ENCODE measurements at places on chromosomes 3 and 15. TPM values are rescaled to one million over a fixed set of nuclear protein-coding genes. Genes with fewer than 3 reads are reported as not detected.

The UBAP1L gene
- 0.69 TPM for total RNA-seq

DNA sequence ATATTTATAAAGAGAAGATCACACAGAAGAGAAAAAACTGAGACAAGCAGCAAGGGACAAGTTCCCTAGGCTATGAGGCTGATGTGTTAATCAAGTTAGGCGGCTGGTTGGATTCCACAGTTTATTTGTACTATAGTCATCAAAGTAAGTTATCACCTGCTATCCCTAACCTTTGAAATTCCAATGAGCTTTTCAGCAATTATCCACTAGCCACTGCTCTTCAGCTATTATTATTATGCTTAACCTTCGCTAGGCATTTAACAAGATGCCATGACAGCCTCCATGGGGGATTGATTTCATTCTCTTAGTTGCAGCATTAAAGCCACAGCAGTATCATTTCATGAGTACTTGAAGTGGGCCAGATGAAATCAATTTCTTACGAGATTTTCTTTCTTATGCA, 699.5 kb upstream of the NAALADL2 start:
- H3K27me3 ChIP-seq: no peaks in the 10 kb centered on the region
- H3K4me3 ChIP-seq: no peak overlapping the region
- no peak for DNase-seq

- H3K27me3 ChIP-seq: no peaks in the 10 kb centered on the region
- no peaks in the 10 kb centered on the region for H3K36me3 ChIP-seq
- H3K4me3 ChIP-seq: no peak overlapping the region
- no peak overlapping the region for H3K27ac ChIP-seq
- no peak for DNase-seq
These were observed 356.3 kb downstream of the FOXP1 start for GRCh38 chr3:71227270-71227661.

GRCh38 chr15:56672721-56673120, 60.6 kb downstream of the ZNF280D start:
- no peak overlapping the region for H3K4me3 ChIP-seq
- H3K27ac ChIP-seq: no peak overlapping the region
- H3K4me1 ChIP-seq: no peaks in the 10 kb centered on the region
- H3K27me3 ChIP-seq: no peaks in the 10 kb centered on the region
- DNase-seq: no peak

DNA sequence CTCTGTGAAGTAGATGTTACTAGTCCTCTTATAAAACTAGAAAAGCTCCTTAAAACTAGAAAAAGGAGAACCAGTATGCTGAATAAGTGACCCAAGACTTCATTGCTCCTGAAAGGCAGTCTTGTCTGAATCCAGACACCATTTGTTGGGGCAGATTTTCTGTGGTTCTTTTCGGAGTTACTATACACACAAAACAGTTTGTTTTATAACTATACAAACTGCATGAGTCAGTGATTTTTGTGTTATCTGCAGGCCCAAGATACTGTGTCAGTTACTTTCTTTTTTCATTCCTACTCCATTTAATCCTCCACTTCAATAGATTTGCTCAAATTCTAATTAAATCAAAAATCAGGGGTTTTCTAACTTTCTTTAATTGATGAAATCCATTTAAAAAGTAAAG, 244.6 kb downstream of the ARPP21 start:
- no peak for DNase-seq
- H3K4me1 ChIP-seq: no peaks in the 10 kb centered on the region
- no peak overlapping the region for H3K4me3 ChIP-seq

- H3K4me3 ChIP-seq: no peak overlapping the region
- DNase-seq: no peak
- no peak overlapping the region for H3K27ac ChIP-seq
These were observed 19.7 kb downstream of the FAM107A start for GRCh38 chr3:58557491-58557890.

DNA sequence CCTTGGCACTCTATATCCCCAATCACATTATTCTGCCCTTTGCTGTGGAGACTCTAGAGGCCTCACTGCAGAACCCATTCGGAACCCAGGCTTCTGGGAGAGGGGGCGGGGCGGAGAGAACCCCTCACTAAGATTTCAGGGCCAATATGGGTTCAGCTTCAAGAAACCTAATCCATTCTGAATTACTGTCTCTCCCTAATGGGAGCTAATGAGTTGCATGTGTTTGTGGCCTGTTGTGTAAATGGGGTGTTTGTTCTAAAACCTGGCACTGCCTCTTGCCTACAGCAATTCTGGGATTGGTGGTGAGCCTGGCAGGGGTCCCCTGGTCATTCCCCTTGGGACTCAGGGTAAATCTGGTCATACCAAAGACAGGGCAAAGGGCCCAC, 605 bp upstream of the RASL12 start:
- H3K36me3 ChIP-seq: no peaks in the 10 kb centered on the region
- peaks cover 14% of the 10 kb centered on the region for H3K4me1 ChIP-seq
- H3K4me3 ChIP-seq: no peak overlapping the region
- H3K27me3 ChIP-seq: peaks cover 25% of the 10 kb centered on the region

- no peak for DNase-seq
- no peaks in the 10 kb centered on the region for H3K4me1 ChIP-seq
- H3K27ac ChIP-seq: no peak overlapping the region
- no peaks in the 10 kb centered on the region for H3K27me3 ChIP-seq
- no peaks in the 10 kb centered on the region for H3K36me3 ChIP-seq
- H3K4me3 ChIP-seq: no peak overlapping the region
These were observed 619.0 kb upstream of the GOLIM4 start for GRCh38 chr3:168714609-168715240.

GRCh38 chr3:195001961-195002861, 268.7 kb downstream of the XXYLT1 start:
- H3K27ac ChIP-seq: no peak overlapping the region
- peak; percentile 37 for DNase-seq
- no peaks in the 10 kb centered on the region for H3K27me3 ChIP-seq
- H3K4me1 ChIP-seq: no peaks in the 10 kb centered on the region

The ROBO1 gene
- total RNA-seq: 32.1 TPM

The LDHAL6B gene
- not detected for total RNA-seq

GRCh38 chr3:30704931-30705890, 98.8 kb downstream of the TGFBR2 start:
- H3K27ac ChIP-seq: no peak overlapping the region
- no peak overlapping the region for H3K4me3 ChIP-seq
- no peaks in the 10 kb centered on the region for H3K36me3 ChIP-seq
- H3K4me1 ChIP-seq: no peaks in the 10 kb centered on the region
- no peaks in the 10 kb centered on the region for H3K27me3 ChIP-seq

GRCh38 chr3:26847680-26848079, 225.1 kb downstream of the LRRC3B start:
- no peaks in the 10 kb centered on the region for H3K4me1 ChIP-seq
- no peak overlapping the region for H3K27ac ChIP-seq
- no peaks in the 10 kb centered on the region for H3K36me3 ChIP-seq
- H3K27me3 ChIP-seq: no peaks in the 10 kb centered on the region
- DNase-seq: no peak
- no peak overlapping the region for H3K4me3 ChIP-seq

GRCh38 chr3:39541917-39542329, 74.4 kb downstream of the MOBP start:
- peak; percentile 9 for DNase-seq
- no peak overlapping the region for H3K27ac ChIP-seq
- no peaks in the 10 kb centered on the region for H3K27me3 ChIP-seq
- H3K4me1 ChIP-seq: no peaks in the 10 kb centered on the region
- peak overlapping the region; percentile 41 for H3K4me3 ChIP-seq

The MINDY4B gene
- 2.9 TPM for total RNA-seq

GRCh38 chr3:64257100-64257755, 32.0 kb upstream of the PRICKLE2 start:
- no peak overlapping the region for H3K27ac ChIP-seq
- H3K27me3 ChIP-seq: no peaks in the 10 kb centered on the region
- H3K36me3 ChIP-seq: no peaks in the 10 kb centered on the region
- no peak overlapping the region for H3K4me3 ChIP-seq

The EPHB3 gene
- total RNA-seq: 1.8 TPM

The ECT2 gene
- 11.1 TPM for total RNA-seq

The PAK6 gene
- total RNA-seq: 29.9 TPM

The SOX14 gene
- not detected for total RNA-seq

GRCh38 chr3:11609481-11609880, 34.2 kb downstream of the VGLL4 start:
- no peaks in the 10 kb centered on the region for H3K36me3 ChIP-seq
- no peak for DNase-seq
- H3K4me3 ChIP-seq: no peak overlapping the region

The COX5A gene
- 330 TPM for total RNA-seq

DNA sequence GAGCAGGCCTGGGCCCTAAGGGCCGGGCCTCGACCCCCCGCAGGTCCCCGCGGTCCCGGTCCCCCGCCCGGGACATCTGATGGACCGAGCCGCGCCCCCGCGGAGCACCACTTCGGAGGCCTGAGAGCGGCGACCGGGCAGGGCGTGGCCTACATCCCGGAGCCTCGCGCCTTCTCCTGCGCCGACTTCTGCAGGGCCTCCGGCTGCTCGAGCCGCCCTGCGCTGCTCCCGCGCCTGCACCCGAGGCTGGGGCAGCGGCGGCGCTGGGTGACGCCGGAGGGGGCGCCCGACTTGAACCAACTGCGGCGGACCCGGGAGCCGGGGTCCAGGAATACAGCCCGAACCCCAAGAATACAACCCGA, 14.9 kb upstream of the GP9 start:
- H3K4me3 ChIP-seq: peak overlapping the region; percentile 37
- H3K36me3 ChIP-seq: no peaks in the 10 kb centered on the region
- peaks cover 13% of the 10 kb centered on the region for H3K27me3 ChIP-seq
- H3K4me1 ChIP-seq: peaks cover 8% of the 10 kb centered on the region
- no peak overlapping the region for H3K27ac ChIP-seq

GRCh38 chr3:10015461-10015904, 10.8 kb upstream of the FANCD2 start:
- H3K4me3 ChIP-seq: no peak overlapping the region
- H3K27me3 ChIP-seq: no peaks in the 10 kb centered on the region
- DNase-seq: peak; percentile 76
- H3K27ac ChIP-seq: peak overlapping the region; percentile 75
- peaks cover 12% of the 10 kb centered on the region for H3K36me3 ChIP-seq
- H3K4me1 ChIP-seq: peaks cover 8% of the 10 kb centered on the region

- no peaks in the 10 kb centered on the region for H3K4me1 ChIP-seq
- no peak overlapping the region for H3K27ac ChIP-seq
- H3K36me3 ChIP-seq: no peaks in the 10 kb centered on the region
- H3K27me3 ChIP-seq: no peaks in the 10 kb centered on the region
- no peak overlapping the region for H3K4me3 ChIP-seq
These were observed 702.8 kb downstream of the SI start for GRCh38 chr3:164375538-164375937.

GRCh38 chr3:9248522-9249271, 749 bp downstream of the SRGAP3 start:
- DNase-seq: no peak
- no peak overlapping the region for H3K27ac ChIP-seq
- H3K4me3 ChIP-seq: no peak overlapping the region
- H3K36me3 ChIP-seq: no peaks in the 10 kb centered on the region
- no peaks in the 10 kb centered on the region for H3K27me3 ChIP-seq

GRCh38 chr15:83477808-83478537, 30.8 kb downstream of the SH3GL3 start:
- no peaks in the 10 kb centered on the region for H3K27me3 ChIP-seq
- no peaks in the 10 kb centered on the region for H3K4me1 ChIP-seq
- no peak overlapping the region for H3K4me3 ChIP-seq

- H3K4me1 ChIP-seq: peaks cover 9% of the 10 kb centered on the region
- H3K4me3 ChIP-seq: no peak overlapping the region
- DNase-seq: peak; percentile 91
- peak overlapping the region; percentile 87 for H3K27ac ChIP-seq
These were observed 668 bp upstream of the XXYLT1 start for GRCh38 chr3:195271410-195272243.

The ACVR2B gene
- 15.5 TPM for total RNA-seq

DNA sequence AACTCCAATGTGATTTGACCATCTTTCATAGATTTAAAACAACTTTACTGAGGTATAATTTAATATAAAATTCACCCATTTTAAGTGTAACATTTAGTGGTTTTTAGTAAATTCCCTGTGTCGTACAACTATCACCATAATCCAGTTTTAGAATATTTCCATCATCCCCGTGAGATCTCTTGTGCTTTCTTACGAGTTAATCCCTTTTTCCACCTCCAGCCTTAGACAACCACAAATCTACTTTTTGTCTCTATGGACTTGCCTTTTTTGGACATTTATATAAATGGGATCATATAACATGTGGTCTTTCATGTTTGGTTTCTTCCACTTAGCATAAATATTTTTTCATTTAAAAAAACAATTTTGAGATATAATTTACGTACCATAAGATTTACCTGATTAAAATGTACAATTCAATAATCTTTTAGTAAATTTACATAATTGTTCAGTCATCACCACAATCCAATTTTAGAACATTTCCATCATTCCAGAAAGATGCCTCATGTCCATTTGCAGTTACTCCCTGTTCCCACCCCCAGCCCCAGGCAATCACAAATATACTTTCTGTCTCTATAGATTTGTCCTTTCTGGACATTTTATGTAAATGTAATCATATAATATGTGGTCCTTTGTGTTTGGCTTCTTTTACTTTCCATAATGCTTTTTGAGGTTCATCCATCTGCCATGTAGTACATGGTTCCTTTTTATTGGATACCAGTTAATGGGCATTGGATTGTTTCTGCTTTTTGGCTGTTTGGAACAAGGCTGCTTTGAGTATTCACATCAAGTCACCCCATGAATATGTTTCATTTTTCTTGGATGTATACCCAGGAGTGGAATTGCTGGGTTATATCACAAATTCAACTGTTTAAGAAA, 3.1 kb downstream of the OXSR1 start:
- H3K36me3 ChIP-seq: no peaks in the 10 kb centered on the region
- peaks cover 10% of the 10 kb centered on the region for H3K4me1 ChIP-seq

The CPB1 gene
- total RNA-seq: 98.2 TPM

The IL17RB gene
- total RNA-seq: 4.5 TPM

GRCh38 chr15:81111018-81111417, 23.1 kb upstream of the CFAP161 start:
- no peak for DNase-seq
- no peaks in the 10 kb centered on the region for H3K36me3 ChIP-seq
- H3K4me3 ChIP-seq: no peak overlapping the region
- no peaks in the 10 kb centered on the region for H3K27me3 ChIP-seq
- no peak overlapping the region for H3K27ac ChIP-seq

The TM6SF1 gene
- total RNA-seq: 5.4 TPM

GRCh38 chr3:39531066-39531465, 63.6 kb downstream of the MOBP start:
- H3K36me3 ChIP-seq: no peaks in the 10 kb centered on the region
- no peak overlapping the region for H3K4me3 ChIP-seq
- no peaks in the 10 kb centered on the region for H3K27me3 ChIP-seq
- DNase-seq: no peak

GRCh38 chr15:31341496-31342195, 15.0 kb downstream of the KLF13 start:
- H3K4me1 ChIP-seq: peaks cover 90% of the 10 kb centered on the region
- no peaks in the 10 kb centered on the region for H3K36me3 ChIP-seq
- H3K27ac ChIP-seq: no peak overlapping the region
- H3K4me3 ChIP-seq: no peak overlapping the region

DNA sequence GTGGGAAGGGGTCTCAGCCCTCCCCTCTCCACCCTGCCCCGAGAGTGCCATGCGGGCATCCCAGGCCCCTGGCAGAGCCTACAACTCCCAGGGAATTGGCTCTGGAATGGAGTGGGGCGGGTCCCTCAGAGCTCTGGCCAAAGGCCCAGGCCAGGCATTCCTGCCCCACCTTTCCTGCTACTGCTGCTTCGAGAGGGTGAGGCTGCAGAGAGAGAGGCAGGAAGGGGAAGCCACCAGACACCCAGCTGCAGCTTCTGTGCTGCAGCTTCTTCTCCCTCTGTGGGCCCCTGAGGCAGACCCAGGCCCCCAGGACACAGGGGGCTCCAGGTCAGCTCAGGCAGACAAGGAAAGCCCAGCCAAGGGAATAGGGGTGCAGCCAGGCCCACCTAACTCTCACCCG, 2.7 kb downstream of the ALS2CL start:
- peaks cover 25% of the 10 kb centered on the region for H3K4me1 ChIP-seq
- H3K4me3 ChIP-seq: no peak overlapping the region
- no peak overlapping the region for H3K27ac ChIP-seq

Measured in adrenal gland (tissue), 19 donors.